ENCODE measurements at places on chromosomes 16 and 17. TPM values are rescaled to one million over a fixed set of nuclear protein-coding genes. Genes with fewer than 3 reads are reported as not detected.
A peak's percentile ranks its signal among the peaks of the same experiment; 100 is the strongest.

The ITGA2B gene
- total RNA-seq: 3.3 TPM

GRCh38 chr16:51359141-51359955 lies 208.3 kb upstream of the SALL1 start:
- DNase-seq: no peak
- H3K27me3 ChIP-seq: no peaks in the 10 kb centered on the region
- no peaks in the 10 kb centered on the region for H3K36me3 ChIP-seq
- H3K4me3 ChIP-seq: no peak overlapping the region
- H3K4me1 ChIP-seq: no peaks in the 10 kb centered on the region

- DNase-seq: peak; percentile 70
- H3K4me3 ChIP-seq: no peak overlapping the region
- H3K36me3 ChIP-seq: no peaks in the 10 kb centered on the region
- no peak overlapping the region for H3K27ac ChIP-seq
These were observed 21.8 kb downstream of the XYLT1 start for GRCh38 chr16:17448640-17449638.

DNA sequence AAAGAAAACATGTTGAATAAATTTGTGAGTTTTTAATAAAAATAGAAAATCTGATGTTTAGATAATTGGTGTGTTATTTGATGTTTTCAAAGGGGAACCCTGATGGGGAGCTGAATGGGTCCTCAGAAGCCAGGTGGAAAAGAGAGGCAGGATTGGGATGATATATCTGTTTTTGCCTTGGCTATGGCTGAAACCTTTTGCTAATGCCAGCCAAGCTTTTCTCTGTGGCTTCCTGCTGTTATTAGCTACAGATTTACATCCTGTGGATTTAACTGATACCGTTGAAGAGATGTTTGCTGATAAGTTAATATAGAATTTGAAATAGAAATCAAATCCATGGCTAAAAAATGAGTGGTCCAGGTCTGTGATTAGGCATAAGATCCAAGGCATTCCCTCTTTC lies 4.2 kb upstream of the AATF start:
- no peaks in the 10 kb centered on the region for H3K27me3 ChIP-seq
- H3K36me3 ChIP-seq: no peaks in the 10 kb centered on the region
- DNase-seq: no peak
- no peaks in the 10 kb centered on the region for H3K4me1 ChIP-seq
- H3K4me3 ChIP-seq: no peak overlapping the region

DNA sequence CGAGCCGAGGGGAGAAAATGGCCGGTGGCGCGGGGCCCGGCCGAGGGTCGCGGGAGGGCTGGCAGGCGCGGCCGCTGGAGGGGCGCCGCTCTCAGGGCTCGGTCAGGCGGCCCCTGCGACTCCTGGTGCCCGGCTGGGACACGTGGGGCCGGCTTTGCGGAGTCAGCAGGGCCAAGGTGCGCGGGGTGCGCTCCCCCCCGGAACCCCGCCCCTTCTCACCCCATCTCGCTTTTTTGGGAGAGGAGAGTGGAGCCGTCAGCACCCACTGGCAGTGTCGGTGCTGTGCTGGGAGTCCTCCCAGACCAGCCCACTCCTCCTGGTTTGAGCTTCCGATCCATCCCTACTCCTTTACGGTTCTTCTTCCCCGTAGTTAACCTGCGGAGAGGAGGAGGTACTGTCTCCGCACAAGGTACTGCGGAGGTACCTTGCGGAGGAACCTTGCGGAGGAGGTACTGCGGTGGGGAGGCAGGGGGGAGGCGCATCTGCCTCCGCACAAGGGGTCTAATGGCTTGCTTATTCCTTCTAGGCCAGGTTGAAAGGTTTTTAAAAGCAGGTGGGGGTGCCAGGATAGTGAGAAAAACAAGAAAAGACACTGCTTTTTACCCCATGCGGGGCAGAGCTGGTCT lies 19.1 kb upstream of the CBX8 start:
- no peak overlapping the region for H3K27ac ChIP-seq
- no peaks in the 10 kb centered on the region for H3K36me3 ChIP-seq
- H3K4me1 ChIP-seq: no peaks in the 10 kb centered on the region

The MTHFSD gene
- total RNA-seq: 14.0 TPM

The HCRT gene
- total RNA-seq: not detected

- H3K4me3 ChIP-seq: no peak overlapping the region
- H3K36me3 ChIP-seq: no peaks in the 10 kb centered on the region
- H3K4me1 ChIP-seq: no peaks in the 10 kb centered on the region
- DNase-seq: no peak
- H3K27me3 ChIP-seq: no peaks in the 10 kb centered on the region
These were observed 780.8 kb upstream of the CDH8 start for GRCh38 chr16:62816971-62817519.

- no peak for DNase-seq
- H3K27ac ChIP-seq: no peak overlapping the region
- H3K27me3 ChIP-seq: no peaks in the 10 kb centered on the region
- no peaks in the 10 kb centered on the region for H3K36me3 ChIP-seq
- H3K4me1 ChIP-seq: no peaks in the 10 kb centered on the region
These were observed 138.4 kb upstream of the GSE1 start for GRCh38 chr16:85474621-85475217.

GRCh38 chr17:64504769-64505339 lies 1.2 kb downstream of the DDX5 start:
- no peaks in the 10 kb centered on the region for H3K4me1 ChIP-seq
- peaks cover 1% of the 10 kb centered on the region for H3K27me3 ChIP-seq
- peak overlapping the region; percentile 81 for H3K27ac ChIP-seq
- no peak for DNase-seq
- H3K36me3 ChIP-seq: peaks cover 12% of the 10 kb centered on the region

The FSCN2 gene
- total RNA-seq: 3.1 TPM

GRCh38 chr16:81838794-81839193 lies 59.7 kb downstream of the PLCG2 start:
- DNase-seq: no peak
- no peaks in the 10 kb centered on the region for H3K27me3 ChIP-seq
- no peak overlapping the region for H3K4me3 ChIP-seq
- H3K36me3 ChIP-seq: no peaks in the 10 kb centered on the region
- H3K27ac ChIP-seq: no peak overlapping the region
- H3K4me1 ChIP-seq: no peaks in the 10 kb centered on the region

All from aorta (tissue), 5 donors.